Caki2 (cell line): ENCODE measurements at places on chromosomes 4 and X.

DNA sequence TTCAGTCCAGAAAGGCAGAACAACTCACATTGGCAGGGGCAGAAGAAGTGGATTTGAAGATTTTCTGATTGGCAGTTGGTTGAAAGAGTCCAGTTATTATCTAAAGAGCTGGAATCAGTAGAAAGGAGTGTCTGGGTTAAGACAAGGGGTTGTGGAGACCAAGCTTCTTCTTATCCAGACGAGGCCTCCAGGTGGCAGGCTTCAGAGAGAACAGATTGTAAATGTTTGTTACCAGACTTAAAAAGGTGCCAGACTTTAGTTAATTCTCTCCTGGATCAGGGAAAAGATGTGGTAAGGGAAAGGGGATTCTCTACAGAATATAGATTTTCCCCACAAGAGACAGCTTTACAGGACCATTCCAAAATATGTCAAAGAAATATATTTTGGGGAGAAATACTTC, 36.7 kb upstream of the TLR3 start:
- DNase-seq: no peak

GRCh38 chr4:141759796-141760425, 123.5 kb downstream of the IL15 start:
- DNase-seq: no peak

- no peak for DNase-seq
Measured at GRCh38 chr4:115529126-115529525, 415.7 kb upstream of the NDST4 start.

DNA sequence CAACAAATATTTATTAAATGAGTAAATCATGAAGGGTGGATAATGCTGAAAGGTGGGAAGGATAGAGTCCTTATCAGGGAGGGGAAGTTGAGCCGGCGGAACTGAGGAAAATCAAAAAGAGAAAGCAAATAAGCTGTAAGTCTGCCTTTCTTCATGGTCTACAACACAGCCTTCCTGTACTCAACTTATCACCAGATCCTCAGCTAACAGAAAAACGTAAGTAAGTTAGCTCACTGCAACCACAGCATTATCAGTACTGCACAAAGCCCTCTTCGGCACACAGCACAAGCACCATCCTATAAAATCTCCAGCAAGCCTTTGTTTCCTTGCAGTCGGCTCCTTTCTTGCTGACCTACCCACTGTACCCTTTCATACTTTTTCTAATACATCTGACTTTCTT, 70.3 kb downstream of the CRMP1 start:
- no peak for DNase-seq

DNA sequence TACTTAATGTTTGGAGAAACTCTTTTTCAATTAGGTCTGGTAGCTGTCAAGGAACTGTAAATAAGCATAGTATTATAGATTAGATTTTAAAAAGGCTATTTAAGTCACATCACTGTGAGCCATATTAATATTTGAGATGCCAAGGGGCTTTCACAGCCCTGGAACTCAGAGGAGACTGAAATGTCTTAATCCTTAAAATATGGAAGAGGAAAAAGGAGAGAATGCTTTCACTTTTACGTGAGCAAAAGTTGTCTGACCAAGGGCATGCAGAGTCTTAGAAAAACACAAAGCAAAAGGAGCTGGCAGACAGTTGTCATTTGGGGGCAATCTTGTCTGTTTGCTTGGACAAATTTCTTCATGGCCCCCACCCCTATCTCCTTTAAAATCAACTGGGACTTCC, 253.2 kb upstream of the IGFBP7 start:
- no peak for DNase-seq

DNA sequence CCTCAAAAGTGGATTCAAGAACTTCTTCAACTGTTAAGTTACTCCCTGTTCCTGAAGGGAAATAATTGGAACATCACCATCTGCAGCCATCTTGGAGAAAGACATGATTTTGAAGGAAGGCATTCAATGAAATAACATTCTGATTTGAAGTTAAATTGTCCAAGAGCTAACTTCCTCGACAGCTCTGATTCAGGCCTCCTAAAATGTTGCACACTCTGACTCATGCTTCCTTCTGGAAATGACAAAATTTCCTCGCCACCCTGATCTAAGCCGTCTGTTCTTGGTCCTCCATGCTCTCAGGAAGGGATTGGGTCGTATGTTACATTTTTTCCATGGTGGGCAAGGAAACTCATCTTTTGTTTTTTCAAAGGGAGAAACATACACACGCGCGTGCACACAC, 496.9 kb upstream of the DIPK2B start:
- no peak for DNase-seq

DNA sequence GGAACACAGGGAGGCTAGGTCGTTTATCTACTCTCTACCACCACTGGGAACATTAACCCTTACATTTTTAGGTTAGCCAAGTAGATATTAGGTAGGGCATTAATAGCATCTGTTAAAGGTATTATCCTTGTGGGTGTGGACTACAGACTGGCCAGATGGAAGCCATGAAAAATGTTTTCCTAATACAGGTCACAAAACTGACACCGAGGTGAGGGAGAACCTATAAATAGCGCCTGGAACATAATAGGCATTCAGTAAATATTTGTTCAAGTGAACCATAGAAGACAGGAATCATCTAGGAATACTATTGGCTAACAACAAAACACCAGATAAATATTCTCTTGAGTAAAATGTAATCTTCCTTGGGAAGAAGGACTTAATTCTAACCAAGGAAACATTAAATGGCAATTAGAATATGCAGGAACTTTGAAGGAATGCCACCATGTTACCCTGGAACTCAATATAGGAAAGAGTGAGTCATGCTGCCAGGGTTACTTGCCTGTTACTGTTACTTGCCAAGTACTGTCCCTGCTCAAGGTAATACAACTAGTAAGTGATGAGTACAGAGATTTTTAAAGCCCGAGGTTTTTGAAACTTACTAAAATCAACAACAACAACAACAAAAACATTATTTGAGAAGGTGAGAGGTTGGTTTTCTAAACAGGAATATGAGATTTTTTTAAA, 79.0 kb downstream of the SOX3 start:
- no peak for DNase-seq

DNA sequence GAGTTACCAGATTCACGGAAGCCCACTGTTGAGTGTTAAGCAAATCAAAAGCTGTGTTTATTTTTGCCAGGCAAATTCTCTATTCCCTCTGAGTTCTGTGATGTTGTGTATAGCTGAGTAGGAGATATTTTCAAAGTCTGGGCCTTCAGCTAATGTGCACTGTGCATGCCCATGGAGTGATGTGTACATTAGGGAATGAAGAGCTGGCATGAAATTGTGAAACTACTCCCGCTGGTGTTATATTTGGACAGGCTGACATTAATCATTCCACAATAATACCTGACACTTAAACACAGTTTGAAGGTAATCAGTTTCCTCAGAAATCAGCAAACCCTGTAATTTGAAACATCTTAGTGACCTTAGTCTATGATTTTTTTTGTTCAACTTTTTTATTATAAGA, 88.1 kb upstream of the MBNL3 start:
- DNase-seq: no peak

- no peak for DNase-seq
Measured at GRCh38 chr4:79445371-79445781, 37.3 kb upstream of the GK2 start.

- DNase-seq: no peak
Measured at GRCh38 chrX:6053141-6053540, 175.5 kb downstream of the NLGN4X start.

GRCh38 chr4:165905405-165906027, 32.5 kb downstream of the TLL1 start:
- DNase-seq: no peak

DNA sequence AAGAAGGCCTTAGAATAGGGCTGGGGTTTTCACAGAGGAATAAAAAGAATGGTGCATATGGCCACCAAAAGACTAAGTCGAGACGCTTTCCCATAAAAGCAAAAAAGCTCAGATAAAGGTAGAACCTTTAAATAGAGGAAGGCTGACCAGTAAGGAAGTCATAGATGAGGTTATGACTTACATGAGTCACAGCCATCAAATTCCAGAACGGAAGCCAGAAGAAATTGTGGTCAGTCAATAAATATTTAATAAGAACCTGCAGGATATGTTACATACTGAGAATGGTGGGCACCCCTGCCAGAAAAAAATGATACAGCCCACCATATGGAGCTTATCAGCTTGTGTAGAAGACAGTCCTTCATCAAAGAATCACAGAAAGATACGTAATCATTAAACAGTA, 120.1 kb downstream of the MANBA start:
- no peak for DNase-seq

- no peak for DNase-seq
Measured at GRCh38 chrX:7586126-7586525, 256.8 kb upstream of the VCX start.

DNA sequence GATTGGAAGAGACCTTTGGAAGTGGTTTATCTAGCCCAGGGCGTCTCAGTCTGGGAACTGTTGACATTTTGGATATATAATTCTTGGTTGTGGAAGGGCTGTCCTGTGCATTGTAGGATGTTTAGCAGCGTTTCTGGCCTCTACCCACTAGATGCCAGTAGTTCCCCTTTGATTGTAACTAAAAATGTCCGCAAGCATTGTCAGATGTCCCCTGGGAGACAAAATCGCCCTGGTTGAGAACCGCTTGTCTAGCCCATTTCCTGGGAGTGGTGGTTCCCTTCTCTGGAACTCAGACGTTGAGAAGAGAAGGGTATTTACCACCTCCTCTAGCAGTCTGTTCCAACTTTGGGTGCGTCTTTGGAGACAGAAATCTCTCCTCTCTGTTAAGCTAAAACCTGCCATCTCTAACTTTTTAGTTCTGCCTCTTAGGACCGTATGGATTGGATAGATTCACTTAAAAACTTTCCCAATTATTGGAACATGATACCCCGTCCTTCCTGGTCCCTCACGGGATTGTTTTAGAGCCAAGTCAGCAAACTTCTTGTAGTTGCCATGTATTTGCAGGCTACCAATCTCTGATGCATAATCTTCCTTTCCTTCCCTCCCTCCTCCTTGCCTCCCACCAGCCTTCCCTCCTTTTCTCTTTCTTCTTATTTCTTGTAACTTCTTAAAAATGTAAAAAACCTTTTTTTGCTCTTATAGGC, 13.9 kb downstream of the TMEM165 start:
- DNase-seq: no peak

DNA sequence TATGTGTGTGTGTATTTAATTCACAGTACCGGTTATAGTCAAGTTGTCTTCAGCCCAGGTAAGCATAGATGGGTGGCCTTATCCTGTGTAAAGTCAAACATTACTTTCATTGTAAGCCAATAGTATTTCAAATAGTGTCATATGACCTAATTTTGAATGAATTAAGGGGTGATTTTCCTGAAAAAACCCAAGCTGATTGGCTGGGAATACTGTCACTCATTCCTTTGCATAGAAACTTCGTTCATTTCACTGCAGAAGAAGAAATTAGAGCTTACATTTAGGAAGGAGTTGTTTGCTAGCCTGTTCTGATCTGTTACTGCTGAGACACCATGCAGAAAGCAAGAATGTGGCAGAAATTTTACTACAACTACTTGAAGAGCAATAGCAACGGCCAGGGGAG, 45.4 kb downstream of the SMARCAD1 start:
- no peak for DNase-seq

- no peak for DNase-seq
Measured at GRCh38 chrX:136659174-136659573, 11.2 kb downstream of the CD40LG start.

DNA sequence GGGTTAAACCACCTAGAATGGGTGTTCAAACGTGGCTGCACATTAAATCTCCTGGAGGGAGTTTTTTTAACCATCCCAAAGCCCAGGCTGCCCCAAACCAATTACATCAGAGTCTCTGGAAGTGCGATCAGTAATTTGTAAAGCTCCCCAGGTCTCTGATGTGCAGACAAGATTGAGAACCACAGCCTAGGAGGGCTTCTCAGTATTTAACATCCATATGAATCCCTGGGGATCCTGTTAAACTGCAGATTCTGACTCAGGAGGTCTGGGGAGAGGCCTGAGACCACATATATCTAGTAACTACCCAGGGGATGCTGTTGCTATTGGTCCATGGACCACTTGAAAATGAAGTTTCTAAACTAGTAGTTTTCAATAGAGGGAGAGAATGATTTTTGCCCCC, 42.6 kb downstream of the SMPX start:
- no peak for DNase-seq

DNA sequence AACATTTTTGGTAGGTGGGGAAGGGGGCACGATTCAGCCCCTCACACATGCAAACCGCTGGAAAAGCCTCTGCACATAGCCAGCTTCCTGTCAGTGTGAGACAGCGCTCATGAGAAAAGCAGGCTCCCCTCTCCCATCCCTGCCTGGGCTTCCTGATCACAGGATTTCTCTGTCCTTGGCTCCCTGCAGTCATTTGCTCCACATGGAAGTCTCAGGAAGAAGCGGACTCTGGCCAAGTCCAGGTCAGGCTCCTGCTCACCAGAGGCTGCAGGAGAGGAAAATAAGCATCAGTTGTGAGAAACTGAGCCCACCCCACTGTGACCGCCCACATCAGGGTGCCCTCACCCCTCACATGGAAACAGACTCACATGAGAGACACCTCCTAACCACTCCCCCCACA, 664.3 kb upstream of the TENM3 start:
- no peak for DNase-seq

DNA sequence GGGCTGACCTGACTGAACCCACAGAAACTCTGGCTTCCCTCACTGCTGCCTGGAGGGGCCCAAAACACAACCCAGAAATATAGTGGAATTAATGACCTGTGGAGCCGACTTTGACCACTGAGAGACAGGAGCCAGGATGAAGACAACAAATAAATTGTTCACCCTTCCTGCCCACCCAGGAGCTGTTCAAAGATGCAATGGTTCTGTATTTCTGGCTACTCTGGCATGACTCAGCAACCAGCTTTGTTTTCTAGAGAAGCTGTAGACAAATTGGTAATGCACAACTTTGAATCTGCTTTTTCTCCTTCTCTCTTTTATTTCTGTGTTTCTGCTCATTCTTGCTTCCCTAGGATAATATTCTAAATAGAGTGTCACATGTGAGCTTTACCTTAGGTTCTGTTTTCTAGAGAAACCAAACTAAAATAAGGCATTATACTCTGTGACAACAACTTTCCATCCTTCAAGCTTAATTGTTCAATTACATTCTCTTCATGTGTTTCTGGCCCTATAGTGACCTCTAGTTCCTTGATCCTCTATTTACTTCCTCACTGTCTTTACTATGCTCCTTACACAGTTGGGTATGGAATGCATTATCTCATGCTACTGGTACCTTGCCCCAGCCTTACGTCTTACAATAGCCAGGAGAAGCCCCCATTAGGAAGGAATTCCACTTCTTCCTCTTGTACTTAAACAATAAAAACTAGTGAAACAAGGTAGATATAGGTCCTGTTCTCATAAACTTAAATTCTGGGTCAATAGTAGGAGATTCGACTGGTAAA, 6.5 kb upstream of the PRKG2 start:
- peak; percentile 23 for DNase-seq

DNA sequence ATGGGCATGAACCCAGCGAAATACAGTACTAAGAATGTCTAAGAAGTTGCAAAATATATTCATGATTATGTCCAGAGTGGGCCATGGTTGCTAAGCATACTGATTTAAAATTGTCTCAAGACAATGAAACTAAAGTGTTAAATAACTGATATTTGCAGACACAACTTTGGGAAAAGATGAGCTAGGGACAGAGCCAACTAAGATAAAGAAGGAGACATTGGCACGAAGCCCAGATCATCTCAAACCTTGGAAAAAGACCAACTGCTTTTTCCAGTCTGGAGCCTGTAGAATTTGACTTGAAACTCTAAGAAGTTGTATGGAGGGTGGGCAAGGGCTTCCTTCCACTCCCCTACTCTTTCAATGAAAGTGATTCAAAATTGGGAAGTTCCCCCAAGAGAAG, 108.5 kb upstream of the GLRA2 start:
- DNase-seq: no peak
